Stimulated activated CD8-positive, alpha-beta memory T cell treated with anti-CD3 and anti-CD28 coated beads, Interleukin-4, amount 100 ng/mL, for 1 hour (primary cell): ENCODE measurements at places on chromosomes 16 and 17.

GRCh38 chr16:20402651-20403050, 1.9 kb downstream of the PDILT start:
- DNase-seq = no peak

DNA sequence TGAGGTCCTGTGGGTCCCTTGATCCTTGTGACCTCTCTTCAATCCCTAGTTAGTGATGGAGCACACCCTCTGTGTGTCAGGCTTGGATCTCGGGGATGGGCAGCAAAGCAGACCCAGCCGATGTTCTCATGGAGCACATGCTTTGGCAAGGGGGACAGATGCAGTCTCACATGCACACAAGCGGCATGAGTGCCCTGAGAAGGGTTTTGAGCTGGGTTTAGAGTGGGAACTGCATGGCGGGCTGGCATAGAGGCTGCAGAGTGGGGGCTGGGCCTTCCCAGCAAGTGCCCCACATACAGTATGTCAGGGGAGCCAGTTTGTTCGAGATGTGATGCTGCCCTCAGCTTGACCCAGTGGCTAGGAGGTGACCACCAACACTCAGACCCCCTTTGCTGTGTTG, 41.6 kb downstream of the B9D1 start:
- no peak for DNase-seq

GRCh38 chr16:73268366-73268993, 220.6 kb upstream of the ZFHX3 start:
- DNase-seq = no peak

DNA sequence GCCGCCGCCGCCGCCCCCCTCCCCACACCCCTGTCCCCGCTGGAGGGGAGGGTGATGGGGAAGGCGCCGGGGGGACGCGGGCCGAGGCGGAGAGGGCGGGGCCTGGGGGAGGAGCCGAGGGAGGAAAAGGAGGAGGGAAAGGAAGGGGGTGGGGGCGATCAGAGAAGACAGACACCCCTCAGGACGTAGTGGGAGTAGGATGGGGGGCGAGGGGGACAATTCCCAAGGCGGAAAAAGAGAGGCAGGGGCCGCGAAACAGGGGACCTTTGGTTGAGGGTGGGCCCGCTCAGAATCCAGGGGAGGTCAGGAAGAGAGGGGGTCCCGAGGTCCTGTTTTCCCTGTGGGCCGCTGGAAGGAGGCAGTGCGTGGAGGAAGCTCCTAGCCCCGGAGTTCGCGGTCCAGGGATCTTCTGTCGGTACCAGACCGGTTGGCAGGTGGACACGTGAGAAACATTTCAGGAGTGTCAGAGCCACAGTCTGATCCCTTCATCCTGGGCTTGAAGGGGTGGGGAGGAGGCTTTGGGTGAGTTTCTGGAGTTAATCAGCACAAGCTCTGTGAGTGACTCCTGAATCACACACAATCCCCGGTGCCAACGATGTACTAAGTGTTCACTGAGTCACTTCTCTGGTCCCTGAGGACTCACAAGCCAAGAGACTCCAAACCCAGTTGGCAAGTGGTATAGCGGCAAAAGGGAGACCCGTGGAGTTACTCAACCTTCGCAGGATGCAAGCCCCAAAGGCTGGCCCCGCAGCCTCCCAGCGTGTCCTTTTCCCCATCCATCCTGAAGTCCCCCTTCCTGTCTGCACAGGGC, at the start of gene XYLT1:
Gene XYLT1 (minus strand): TSS at position 53 of the 811 bp plus-strand sequence. CDS start 164 bp downstream, outside the sequence.
- no peak for DNase-seq

GRCh38 chr16:89823087-89823823, 5.0 kb upstream of the SPIRE2 start:
- no peak for DNase-seq

- DNase-seq = no peak
These were observed 56.0 kb upstream of the TOB1 start for GRCh38 chr17:50922107-50922506.

GRCh38 chr17:45672792-45673191, 111.3 kb upstream of the CRHR1 start:
- DNase-seq = no peak

GRCh38 chr16:57409870-57410587, 5.5 kb downstream of the CCL17 start:
- no peak for DNase-seq

GRCh38 chr17:29342158-29342765, 47.9 kb upstream of the TAOK1 start:
- DNase-seq = no peak

- no peak for DNase-seq
These were observed 574.4 kb upstream of the SOX9 start for GRCh38 chr17:71546419-71546818.

- DNase-seq = no peak
These were observed 35.3 kb downstream of the TMEM132E start for GRCh38 chr17:34614698-34615097.

GRCh38 chr16:68737046-68737729, at the start of gene CDH1:
Gene CDH1 (plus strand): TSS chr16:68737292. CDS start chr16:68737416, 124 bp downstream.
- no peak for DNase-seq

- DNase-seq = no peak
These were observed 3.8 kb downstream of the UBE2O start for GRCh38 chr17:76449126-76449525.

GRCh38 chr17:16377941-16378341, 3.0 kb upstream of the UBB start:
- DNase-seq = no peak

- no peak for DNase-seq
These were observed 10.7 kb downstream of the CACNG1 start for GRCh38 chr17:67055041-67055443.

GRCh38 chr17:1231456-1231855, 38.8 kb upstream of the BHLHA9 start:
- DNase-seq = no peak

DNA sequence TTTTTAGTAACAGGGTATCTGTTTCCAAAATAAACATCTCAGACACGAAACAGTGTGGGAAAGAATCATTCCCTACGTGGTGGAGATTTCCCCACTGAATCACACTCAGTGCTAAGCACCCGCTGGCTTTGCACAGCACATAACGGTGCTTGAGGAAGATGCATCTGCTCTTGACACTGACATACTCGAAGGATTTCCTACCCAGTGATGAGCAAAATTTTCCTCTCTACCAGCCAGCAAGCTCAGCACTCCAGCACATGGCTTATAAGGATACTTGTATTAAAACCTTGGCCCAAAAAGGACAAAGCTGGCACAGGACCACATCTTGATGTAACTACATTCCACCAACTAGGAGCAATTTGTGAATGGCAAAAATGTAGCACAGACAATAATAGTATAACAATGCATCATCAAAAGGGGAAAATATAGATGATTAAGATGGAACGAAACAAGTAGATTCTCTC, 59.0 kb downstream of the ANKFY1 start:
- DNase-seq = no peak

GRCh38 chr17:57551321-57552079, 193.6 kb downstream of the CCDC182 start:
- no peak for DNase-seq

- no peak for DNase-seq
These were observed 88.2 kb downstream of the WDR59 start for GRCh38 chr16:74896389-74897370.

DNA sequence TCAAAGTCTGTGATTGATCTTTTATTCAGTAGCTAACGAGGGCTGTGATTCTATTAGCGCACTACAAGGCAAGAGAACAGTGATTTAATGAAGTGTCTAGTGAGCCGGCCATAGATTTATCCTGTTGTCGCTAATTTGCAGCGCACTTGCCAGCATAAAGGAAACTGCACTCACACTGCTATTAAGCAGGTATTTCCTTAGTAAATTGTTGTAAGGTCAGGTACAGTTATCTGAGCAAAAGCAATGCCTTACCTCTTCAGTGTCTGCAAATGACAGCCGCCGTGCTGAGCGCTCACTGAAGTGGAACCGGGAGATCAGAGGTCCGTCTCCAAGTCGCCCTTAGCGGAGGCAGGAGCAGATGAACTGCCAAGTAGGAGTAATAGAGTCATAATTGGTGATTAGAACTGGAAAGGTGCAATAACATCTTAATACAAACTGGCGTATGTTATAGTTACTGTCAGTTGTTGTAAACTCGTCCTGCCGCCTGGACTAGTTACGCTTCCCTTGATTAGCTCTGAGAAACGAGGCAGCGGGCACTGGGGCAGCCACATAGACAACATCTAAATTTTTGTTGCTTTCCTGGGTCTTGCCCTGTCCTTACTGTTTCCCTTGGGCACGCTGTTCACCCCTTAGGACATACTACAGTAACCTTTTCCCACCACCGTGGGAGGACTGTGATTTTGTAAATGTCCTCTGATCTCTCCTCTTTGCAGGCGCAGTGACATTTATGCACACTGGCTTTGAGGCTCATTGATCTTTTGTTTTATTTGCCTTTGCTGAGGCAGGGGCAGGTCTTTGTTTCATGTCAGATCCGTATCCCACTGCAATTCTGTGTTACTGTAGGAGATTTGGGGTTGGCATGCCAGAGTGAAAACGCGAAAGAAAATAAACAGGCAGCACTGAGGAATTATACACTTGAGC, 363.1 kb downstream of the WWOX start:
- no peak for DNase-seq

GRCh38 chr16:2056077-2056476, 8.3 kb downstream of the TSC2 start:
- DNase-seq = no peak

GRCh38 chr16:4016005-4016352, 100.3 kb downstream of the ADCY9 start:
- no peak for DNase-seq

- DNase-seq = no peak
These were observed 280.1 kb upstream of the MON1B start for GRCh38 chr16:76910931-76911330.

GRCh38 chr17:49738456-49739163, 25.3 kb downstream of the FAM117A start:
- DNase-seq = no peak

DNA sequence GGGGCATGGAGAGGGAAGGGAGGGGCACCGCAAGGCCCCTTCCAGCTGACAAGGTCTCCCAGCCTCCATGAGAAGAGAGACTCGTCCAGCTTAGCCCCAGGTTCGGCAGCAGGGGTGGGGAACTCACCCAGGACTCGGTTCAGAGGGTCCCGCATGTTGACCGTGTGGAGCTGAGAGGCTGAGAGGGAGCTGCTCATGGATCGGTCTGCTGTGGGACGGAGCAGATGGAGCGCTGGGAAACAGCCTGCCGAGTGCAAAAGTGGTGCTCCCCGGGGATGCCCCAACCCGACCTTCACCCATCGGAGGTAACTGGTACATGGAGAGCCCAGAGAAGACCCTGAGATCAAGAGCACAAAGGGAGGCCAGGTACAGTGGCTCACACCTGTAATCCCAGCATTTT, 4.9 kb downstream of the CSF3 start:
- DNase-seq = no peak

DNA sequence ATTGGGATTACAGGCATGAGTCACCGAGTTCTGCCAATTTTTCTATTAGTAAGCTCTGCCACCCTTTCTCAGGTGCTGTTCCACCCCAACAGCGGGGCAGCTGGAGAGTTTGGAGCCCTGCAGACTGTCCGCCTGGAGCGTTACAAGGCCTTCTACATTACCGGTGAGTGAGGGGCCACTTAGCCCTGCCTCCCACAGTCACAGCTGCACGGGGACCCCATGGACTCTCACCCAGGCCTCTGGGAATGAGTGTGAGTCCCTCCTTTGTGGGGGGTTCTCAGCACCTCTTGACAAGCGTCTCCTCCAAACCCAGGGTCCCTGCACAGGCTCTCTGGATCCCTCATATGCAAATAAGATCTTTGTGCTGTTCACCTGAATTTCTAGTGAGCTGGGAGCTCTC, 56.0 kb downstream of the WIPI1 start:
- no peak for DNase-seq

GRCh38 chr16:88825146-88825545, 13.4 kb upstream of the APRT start:
- DNase-seq = no peak

GRCh38 chr17:31388351-31388750, 3.1 kb upstream of the RAB11FIP4 start:
- DNase-seq = no peak

GRCh38 chr16:70692130-70692872, 6.4 kb upstream of the MTSS2 start:
- no peak for DNase-seq

DNA sequence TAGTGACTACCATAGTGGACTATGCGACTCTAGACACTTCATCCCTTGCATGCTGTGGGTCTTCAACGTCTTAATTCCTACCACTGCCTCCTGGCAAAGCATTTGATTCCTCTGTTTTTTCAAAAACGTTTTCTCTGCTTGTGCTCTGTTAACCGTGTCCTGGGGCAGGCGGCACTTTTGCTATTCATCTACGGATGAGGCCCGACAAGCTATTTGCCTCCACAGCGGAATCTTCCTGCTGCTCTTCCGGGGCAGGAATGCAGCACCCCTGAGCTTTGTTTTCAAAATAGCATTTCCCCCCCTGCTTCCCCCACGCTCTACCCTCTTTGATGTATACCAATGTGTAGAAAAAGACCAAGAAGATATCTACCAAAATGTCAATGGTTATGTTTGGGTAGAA, 39.8 kb upstream of the METTL16 start:
- no peak for DNase-seq

DNA sequence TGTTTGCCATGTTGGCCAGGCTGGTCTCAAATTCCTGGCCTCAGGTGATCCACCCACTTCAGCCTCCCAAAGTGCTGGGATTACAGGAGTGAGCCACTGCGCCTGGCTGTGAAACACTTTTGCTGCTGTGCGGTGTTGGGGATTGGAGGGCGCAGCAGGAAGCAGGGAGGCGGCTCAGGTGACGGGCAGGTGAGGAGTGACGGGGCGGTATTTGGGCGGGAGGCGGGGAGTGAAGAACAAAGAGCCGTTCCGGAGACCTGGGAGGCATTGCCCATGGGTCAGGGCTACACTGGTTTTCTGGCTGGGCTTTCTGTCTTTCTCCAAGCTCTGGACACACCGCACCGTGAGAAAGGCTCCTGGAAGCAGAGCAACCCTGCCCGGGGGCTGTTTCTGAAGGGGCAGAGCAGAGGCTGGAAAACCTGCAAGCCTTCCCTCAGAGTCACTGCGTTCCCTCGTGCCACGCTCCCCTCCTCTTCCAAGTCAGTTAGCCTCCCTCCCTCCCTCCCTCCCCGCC, 22.1 kb downstream of the CRISPLD2 start:
- DNase-seq = no peak

DNA sequence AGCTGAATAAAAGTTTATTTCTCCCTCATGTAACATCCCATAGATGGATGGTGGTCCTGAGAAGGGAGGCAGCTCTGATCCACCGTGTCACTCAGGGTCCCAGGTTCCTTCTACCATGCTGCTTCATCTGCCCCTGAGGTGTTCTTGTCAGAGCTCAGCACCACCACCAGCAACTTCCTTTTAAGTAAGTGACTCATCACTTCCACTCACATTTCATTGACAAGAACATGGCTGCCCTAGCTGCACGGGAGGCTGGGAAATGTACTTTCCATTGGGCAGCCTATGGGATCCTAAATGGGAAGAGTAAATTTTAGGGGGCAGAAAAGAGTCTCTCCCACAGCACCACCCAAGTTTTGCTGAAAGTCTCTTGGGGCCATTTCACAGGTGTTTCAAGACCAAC, 134.7 kb downstream of the USP31 start:
- DNase-seq = no peak

GRCh38 chr17:49703557-49704277, 4.0 kb downstream of the SLC35B1 start:
- no peak for DNase-seq

GRCh38 chr16:18950469-18951185, 24.4 kb upstream of the SMG1 start:
- DNase-seq = no peak

GRCh38 chr16:4285167-4285566, 12.3 kb upstream of the TFAP4 start:
- DNase-seq = no peak

- no peak for DNase-seq
These were observed 145.9 kb upstream of the CIBAR2 start for GRCh38 chr16:85258166-85258565.
